ENCODE measurements at places on chromosomes 11 and 22.

DNA sequence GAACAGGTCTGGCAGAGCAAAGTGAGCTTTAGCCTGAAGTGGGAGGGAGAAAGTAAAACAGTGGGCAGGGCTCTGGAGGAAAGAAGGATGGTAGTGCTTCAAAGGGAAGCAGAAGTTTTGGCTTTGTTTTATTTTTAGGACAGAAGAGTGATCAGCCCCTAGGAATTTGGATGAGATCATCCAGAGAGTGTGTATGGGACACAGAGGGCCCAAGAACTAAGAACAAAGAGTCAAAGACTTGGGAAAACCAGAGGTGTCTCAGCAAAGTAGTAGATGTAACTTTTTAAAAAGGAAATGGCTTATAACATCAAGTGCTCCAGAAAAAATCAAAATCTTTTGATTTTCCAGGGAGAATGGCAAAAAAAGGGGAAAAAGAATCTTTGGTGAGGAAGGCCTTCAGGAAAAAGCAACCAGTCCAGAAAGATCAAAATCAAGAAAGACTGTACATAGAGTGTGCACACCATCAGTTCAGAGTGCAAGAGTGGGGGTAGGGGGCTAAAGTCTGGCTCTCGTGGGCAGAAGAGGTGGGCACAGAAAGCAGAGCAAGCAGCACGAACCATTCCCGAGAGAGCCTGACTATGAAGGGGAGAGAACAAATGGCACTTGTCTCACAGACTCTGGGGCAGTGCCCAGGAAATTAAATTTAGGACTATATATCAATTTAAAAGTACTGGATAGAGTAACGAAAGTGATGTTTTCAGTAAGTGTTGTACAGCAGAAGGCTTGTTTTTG, 30.0 kb downstream of the MAPK1 start:
- peak; percentile 99 for ATAC-seq

- ATAC-seq: no peak
Measured at GRCh38 chr11:18632841-18633240, 1.3 kb downstream of the SPTY2D1 start.

DNA sequence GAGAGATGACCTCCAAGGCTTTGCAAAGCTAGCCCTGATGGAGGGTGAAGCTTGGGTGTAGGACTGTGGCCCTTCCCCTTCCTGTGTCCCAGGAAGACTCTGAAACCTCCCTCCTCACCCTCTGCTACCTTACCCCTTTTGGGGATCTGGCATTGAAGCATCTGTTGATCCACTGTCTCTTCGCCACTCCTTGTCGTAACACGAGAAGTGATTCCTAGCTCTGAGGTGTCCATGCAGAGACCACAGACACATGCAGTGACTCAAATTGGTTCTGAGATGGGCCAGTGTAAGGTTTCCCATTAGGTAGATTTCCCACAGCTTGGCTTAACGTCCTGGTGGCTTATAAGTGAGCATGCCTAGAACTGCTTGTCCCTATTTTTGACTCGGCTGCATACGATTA, 101.4 kb downstream of the ZBTB16 start:
- ATAC-seq: no peak

GRCh38 chr11:95268391-95268790, 37.4 kb upstream of the SESN3 start:
- ATAC-seq: no peak

- ATAC-seq: no peak
Measured at GRCh38 chr11:2432171-2432621, 12.1 kb downstream of the TRPM5 start.

DNA sequence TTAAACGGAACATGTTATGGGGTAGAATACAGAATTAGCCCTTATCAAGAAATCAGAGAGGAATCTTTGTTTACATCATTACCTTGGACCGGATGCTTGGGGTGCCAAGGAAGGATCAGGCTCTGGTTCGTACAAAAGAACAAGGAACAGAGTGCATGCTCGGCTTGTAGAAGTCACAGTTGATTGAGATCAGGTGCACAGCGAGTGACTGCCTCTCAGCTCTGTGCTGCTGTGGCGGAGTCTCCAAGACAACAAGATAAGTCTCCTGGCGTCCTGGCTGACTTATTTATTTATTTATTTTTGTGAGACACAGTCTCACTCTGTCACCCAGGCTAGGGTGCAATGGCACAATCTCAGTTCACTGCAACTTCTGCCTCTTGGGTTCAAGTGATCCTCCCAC, 31.8 kb downstream of the GLB1L2 start:
- ATAC-seq: no peak

GRCh38 chr11:13115380-13115675, 106.2 kb downstream of the RASSF10 start:
- no peak for ATAC-seq

GRCh38 chr11:30333405-30333804, 10.5 kb downstream of the ARL14EP start:
- peak; percentile 70 for ATAC-seq

GRCh38 chr11:3165152-3165705, at the start of gene OSBPL5:
Gene OSBPL5 (minus strand): TSS chr11:3165310. CDS start chr11:3129148, 36,162 bp downstream.
- ATAC-seq: peak; percentile 57

- no peak for ATAC-seq
Measured at GRCh38 chr11:75537740-75538139, 12.0 kb upstream of the GDPD5 start.

DNA sequence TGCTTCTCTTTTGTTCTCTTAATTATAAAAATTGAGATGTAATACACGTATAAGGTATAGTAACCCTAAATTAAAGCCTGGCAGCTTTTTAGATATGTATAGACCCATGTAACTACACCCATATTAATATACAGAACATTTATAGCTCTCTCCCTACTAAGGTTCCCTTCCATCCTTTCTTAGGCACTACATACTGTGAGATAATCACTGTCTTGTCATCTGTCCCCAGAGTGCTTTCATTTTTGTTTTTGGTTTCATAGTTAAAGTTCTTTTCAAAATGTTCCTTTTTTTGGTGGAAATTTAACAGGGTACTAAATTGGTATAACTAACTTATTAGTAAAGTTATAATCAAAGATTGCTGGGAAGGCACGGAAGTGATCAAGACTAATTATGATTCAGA, 49.2 kb downstream of the MTMR3 start:
- ATAC-seq: no peak

DNA sequence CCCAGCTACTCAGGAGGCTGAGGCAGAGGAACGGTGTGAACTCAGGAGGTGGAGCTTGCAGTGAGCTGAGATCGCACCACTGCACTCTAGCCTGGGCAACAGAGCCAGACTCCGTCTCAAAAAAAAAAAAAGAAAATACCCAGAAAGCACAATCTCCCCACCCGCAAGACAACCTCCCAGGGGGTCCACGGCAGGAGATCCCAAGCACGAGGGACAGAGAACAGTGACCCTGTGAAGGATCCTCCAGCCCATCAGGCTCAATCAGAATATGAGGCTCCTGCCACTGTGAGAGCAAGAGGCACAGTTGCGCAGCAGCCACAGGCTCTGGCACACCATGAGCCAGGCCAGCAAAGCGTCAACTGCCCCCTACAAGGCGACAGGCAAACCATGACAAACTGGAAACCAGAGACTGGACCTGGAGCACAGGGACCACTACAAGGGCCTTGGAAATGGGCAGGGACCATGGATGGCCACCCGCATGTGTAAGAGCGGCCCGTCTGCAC, 164.8 kb upstream of the GRK3 start:
- ATAC-seq: no peak

- ATAC-seq: no peak
Measured at GRCh38 chr22:26674211-26675190, 17.1 kb downstream of the MIAT start.

DNA sequence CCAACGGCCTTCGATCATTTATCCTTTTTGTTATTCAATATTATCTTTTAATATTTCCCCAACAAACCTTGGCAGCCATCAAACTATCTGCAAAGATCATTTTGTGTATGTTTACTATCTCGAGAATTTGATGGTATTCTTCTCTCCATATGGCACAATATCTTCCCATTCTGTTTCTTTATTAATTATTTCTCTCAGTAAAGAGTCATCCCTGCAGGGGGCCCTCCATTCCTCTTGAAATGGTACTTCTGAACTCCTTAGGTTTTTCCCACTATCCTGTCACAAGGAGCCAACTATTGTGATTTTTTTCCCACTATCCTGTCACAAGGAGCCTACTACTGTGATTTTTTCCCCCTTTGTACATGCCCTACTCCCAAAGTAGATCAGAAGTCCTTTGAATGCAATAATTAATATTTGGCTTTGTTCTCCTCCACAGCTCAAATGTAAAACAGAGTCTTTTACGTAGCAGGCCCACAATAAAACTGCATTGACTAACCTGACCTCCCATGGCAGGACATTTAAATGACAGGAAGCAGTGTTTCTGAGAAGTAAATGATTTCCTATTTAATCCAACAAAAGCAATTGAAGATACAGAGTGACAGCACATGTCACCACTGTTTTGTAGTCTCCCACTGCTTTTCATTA, 43.3 kb downstream of the PDGFD start:
- ATAC-seq: no peak

GRCh38 chr11:72754544-72755155, 2.4 kb upstream of the ARAP1 start:
- no peak for ATAC-seq

DNA sequence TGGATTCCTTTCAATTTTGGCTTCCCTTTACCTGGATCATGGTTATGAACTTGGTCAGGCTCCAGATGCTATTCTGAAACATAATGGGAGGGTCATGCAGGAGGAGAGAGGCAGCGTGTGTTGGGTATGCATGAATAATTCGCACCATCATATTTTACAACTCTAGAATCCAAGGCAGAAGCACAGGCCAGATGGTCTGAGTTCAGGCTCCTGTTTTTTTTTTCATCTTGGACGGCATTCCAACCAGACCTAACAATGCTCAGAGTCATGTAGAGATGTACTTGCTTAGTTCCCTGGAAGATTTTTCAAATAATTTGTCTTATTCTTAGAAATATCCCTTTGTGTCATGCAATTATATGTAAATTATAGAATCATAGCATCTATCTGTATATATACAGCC, 393.5 kb downstream of the JRKL start:
- no peak for ATAC-seq

DNA sequence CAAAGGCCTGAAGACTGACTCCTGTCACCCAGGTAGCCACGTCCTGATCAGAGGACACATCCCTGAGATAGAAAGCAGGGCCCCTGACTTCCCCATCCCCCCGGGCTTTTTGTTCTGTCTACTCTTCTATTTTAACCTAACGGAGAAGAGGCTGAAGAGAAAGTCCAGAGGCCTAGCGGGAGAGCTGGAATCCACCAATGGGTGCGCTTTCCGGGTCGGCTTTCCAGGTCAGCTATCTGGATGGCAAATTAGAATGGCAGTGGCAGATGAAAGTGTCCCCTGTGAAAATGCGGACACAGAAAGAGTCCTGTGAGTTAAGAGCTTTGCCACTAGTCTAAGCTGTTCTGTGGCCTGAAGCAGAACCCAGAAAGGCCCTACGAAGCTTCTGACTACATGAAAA, 13.1 kb upstream of the SERPING1 start:
- no peak for ATAC-seq

GRCh38 chr22:31846161-31847115, 92.6 kb downstream of the DEPDC5 start:
- peak; percentile 64 for ATAC-seq

DNA sequence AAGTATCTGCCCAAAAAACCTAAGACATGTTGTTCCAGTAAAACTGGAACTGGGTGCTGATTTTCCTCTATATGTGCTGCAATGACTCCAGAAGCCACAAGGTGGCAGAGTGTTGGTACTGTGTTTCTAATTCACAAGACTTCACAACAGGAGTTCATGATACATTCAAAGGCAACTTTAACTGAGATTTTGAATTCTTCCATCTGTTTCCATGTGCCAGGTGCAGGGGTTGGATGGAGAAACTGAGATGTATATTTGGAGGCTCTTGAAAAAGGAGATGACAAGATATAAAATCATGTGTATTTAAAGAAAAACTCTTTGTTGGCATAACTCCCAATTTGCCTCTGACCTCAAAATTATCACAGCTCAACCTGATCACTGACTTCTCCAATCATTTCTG, 1098.6 kb upstream of the CCDC90B start:
- ATAC-seq: no peak

- ATAC-seq: no peak
Measured at GRCh38 chr22:17997456-17997855, 26.9 kb downstream of the MICAL3 start.

DNA sequence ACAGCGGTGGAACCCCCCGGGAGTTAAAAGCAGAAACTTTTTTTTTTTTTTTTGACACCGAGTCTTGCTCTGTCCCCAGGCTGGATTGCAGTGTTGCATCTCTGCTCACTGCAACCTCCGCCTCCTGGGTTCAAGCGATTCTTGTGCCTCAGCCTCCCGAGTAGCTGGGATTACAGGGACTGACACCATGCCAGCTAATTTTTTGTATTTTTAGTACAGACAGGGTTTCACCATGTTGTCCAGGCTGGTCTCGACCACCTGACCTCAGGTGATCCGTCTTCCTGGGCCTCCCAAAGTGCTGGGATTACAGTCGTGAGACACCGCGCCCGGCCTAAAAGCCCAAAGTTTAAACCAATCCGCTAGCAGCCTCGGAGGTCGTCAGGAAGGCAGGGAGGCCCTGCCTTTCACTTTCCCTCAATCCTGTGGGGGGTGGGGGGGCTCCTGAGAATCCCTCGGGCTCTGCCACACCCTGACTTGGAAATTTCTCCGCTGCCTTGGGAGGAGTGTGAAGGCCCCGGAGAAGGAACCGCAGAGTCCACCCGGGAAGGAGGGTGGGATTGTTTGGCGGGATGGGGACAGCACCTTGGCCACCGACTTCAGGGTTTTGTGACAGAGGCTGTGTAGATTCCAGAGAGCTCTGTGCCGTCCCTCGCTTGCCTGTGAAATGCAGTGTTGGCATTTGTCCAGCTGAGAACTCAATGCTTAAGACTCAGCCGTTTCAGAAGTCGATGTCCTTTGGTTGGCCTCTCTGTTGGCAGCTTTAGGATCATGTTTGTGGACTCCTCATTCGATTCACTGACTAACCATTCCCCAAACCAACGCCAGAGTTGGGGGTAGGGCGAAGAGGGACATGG, 1.0 kb downstream of the ARHGAP8 start:
- ATAC-seq: 0 out of 3 replicates have a peak, but pooled peaks have one; percentile 14

- peak; percentile 57 for ATAC-seq
Measured at GRCh38 chr11:93028960-93029522, 59.6 kb downstream of the MTNR1B start.

- no peak for ATAC-seq
Measured at GRCh38 chr11:8375460-8375859, 111.8 kb upstream of the LMO1 start.

DNA sequence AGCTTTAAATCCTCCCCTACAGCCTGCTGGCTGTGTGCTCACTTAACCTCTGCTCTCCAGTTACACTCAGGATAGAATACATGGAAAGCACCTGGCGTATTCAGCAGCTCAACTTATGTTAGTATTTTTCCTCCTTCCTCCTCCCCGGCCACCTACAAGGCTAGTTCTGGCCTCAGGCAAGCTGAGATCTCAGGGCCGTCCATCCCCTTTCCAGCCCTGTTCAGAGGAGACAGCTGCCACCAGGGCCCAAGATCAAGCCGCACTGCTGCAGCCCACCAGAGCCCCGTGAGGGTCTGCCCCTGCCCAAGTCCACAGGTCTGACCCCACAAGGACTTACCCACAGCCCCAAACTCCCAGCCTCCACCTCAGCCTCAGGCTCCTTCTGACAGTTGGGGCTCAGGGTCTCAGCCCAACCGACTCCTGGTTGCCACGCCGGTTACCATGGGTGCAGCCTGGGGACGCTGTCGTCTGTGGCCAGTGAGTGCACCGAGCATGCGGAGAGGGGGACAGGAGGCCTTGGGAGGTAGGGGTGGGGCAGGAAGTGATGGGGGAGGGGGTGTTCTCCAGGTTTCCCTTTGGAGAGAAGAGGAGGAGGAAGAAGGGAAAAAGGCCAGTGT, at the start of gene C11orf16:
Gene C11orf16 (minus strand): TSS at position 384 of the 617 bp plus-strand sequence. CDS start 639 bp downstream, outside the sequence.
- no peak for ATAC-seq

Measured in SK-N-SH treated with all-trans-retinoic acid at 6 μM for 48 hours (cell line).